Progenitor cell of endocrine pancreas (in vitro differentiated cells): ENCODE measurements at places on chromosomes 4 and X. TPM values are rescaled to one million over a fixed set of nuclear protein-coding genes. Genes with fewer than 3 reads are reported as not detected.

The MAGEA4 gene
- not detected in 2 replicates for total RNA-seq

The WNK3 gene
- 22.6 and 22.9 TPM in 2 replicates for total RNA-seq

The SLC10A7 gene
- 14.1 and 16.5 TPM in 2 replicates for total RNA-seq

The ASB9 gene
- 1.6 and 2.7 TPM in 2 replicates for total RNA-seq

The TECRL gene
- total RNA-seq = not detected in 2 replicates

The CENPVL1 gene
- total RNA-seq = 1.4 TPM in 2 replicates

The RELL1 gene
- total RNA-seq = 30.4 and 33.6 TPM in 2 replicates

The PABPC5 gene
- total RNA-seq = 2.6 and 3.0 TPM in 2 replicates

The CT47B1 gene
- total RNA-seq = not detected in 2 replicates

The RIPPLY1 gene
- not detected in 2 replicates for total RNA-seq

The TEX13B gene
- total RNA-seq = not detected in 2 replicates

The DACH2 gene
- total RNA-seq = 1.5 and 3.6 TPM in 2 replicates

The PNCK gene
- 5.4 and 6.1 TPM in 2 replicates for total RNA-seq

The ACE2 gene
- total RNA-seq = 0.09 and 0.67 TPM in 2 replicates

The CLIC2 gene
- 0.93 and 2.0 TPM in 2 replicates for total RNA-seq

The FGF13 gene
- total RNA-seq = 19.3 and 20.7 TPM in 2 replicates

The PPP4R3C gene
- not detected in 2 replicates for total RNA-seq

The TEX11 gene
- 6.5 and 7.2 TPM in 2 replicates for total RNA-seq

The SYN1 gene
- total RNA-seq = 5.3 and 6.7 TPM in 2 replicates

The GPRASP3 gene
- total RNA-seq = 8.1 and 8.9 TPM in 2 replicates

The MAGEB5 gene
- not detected in 2 replicates for total RNA-seq

The MAGEB1 gene
- total RNA-seq = not detected in 2 replicates

The L1CAM gene
- total RNA-seq = 1.4 and 2.4 TPM in 2 replicates

The HADH gene
- total RNA-seq = 44.1 TPM in 2 replicates

The DUSP21 gene
- not detected in 2 replicates for total RNA-seq

The DMRTC1 gene
- total RNA-seq = 0.60 and 1.8 TPM in 2 replicates

The MAP7D3 gene
- 5.8 and 5.9 TPM in 2 replicates for total RNA-seq

The UGT2B17 gene
- total RNA-seq = not detected in 2 replicates

The FRAS1 gene
- 163 and 166 TPM in 2 replicates for total RNA-seq

The CNKSR2 gene
- total RNA-seq = 28.0 TPM in 2 replicates

The NPY2R gene
- not detected in 2 replicates for total RNA-seq

The SRPX2 gene
- total RNA-seq = 0.24 and 0.38 TPM in 2 replicates

The TAF7L gene
- total RNA-seq = 0.13 and 0.26 TPM in 2 replicates

The EXOSC9 gene
- 33.6 and 35.9 TPM in 2 replicates for total RNA-seq

The FREM3 gene
- total RNA-seq = not detected in 2 replicates
